ENCODE measurements at places on chromosomes 16 and 17.

- DNase-seq = no peak
Measured at GRCh38 chr17:289409-289808, 63.2 kb downstream of the RPH3AL start.

DNA sequence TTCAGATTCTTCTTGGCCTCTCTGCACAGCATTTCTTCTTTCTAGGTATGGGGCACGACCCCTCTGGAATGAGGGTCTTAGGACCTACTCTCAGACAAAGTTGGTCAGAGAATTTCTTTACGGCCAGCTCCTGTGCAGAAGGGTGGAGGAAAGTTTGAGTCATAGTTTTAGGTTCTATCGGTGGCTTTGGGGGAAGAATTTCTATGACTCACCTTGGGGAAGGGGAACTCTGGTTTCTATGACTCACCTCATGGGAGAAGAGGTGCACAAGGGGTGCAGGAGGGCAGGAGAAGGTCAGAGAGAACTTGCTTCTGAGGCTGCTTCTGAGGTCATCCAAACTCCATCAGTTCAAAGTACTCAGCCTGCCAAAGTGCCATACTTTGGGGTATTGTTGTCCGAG is 2.5 kb upstream of the ABCC12 start:
- no peak for DNase-seq

DNA sequence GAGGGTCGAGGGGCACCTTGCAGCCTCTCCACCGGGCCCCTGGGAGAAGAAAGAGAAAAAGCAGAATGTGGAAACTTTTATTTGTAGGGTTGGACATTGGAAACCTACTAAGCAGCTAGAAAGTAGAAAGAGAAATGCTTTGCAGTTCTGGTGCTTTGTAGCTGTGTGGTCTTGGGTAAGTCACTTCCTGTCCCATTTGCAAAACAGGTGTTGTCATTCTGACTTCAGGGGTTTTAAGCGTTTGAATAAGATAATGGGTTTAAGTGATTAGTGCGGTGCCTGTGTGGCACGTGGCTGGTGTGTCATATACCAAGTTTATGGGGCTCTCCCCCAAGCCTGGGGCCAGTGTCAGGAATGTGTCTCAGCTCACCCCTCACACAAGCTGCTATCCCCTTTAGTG is 1.6 kb downstream of the CA4 start:
- DNase-seq = no peak

DNA sequence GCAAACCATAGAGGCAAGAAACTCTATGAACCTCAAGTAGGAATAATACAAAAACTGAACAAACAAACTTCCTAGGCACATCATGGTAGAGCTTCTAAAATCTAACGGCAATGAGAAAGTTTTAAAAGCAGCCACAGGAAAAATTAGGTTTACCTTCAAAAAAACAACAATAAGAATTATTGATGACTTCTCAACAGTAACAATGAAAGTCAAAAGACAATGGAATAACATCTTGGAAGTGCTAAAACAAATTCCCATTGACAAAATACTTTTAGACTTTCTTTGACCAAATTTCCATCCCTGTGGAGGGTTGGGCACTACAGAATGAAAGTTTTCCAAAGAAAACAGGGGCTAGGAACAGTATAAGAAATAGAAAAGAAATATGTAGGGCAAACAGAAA is 222.9 kb upstream of the ERCC4 start:
- DNase-seq = no peak

DNA sequence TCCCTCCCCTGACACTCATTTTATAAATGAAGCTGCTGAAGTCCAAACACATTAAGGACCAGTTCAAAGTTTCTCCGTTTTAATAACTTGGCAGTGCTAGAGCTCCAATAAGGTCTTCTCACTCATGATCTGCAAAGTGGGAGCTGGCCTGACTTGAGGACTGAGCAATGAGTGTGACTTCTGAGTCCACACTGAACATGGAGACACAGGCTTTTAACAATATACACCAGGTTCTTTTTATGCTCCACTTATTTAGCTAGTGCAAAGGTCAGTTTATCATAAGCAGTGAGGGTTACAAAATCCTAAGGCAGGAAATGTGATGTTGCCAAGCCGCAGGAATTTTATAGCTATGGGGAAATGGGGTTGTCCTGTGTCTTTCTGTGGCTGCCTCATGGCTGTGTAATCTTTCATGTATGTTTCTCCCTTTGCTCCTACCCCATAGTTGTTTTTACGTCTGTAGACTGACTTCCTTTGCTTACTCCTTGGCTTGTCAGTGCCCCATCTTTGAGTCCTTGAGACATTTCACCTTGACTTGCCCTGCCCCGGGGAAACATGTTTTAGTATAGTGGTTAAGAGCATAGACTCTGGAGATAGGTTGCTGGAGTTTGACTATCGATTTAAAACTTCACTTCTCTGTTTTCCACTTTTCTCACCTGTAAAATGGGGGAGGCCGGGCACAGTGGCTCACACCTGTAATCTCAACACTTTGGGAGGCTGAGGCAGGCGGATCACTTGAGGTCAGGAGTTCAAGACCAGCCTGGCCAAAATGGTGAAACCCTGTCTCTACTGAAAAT is 12.2 kb upstream of the MMD start:
- DNase-seq = no peak

Data from CD4-positive, CD25-positive, alpha-beta regulatory T cell (primary cell).